Suprapubic skin (tissue), 4 donors: ENCODE measurements at places on chromosomes 5 and 9.

GRCh38 chr9:110900456-110900855, 137.8 kb downstream of the LPAR1 start:
- DNase-seq: no peak

DNA sequence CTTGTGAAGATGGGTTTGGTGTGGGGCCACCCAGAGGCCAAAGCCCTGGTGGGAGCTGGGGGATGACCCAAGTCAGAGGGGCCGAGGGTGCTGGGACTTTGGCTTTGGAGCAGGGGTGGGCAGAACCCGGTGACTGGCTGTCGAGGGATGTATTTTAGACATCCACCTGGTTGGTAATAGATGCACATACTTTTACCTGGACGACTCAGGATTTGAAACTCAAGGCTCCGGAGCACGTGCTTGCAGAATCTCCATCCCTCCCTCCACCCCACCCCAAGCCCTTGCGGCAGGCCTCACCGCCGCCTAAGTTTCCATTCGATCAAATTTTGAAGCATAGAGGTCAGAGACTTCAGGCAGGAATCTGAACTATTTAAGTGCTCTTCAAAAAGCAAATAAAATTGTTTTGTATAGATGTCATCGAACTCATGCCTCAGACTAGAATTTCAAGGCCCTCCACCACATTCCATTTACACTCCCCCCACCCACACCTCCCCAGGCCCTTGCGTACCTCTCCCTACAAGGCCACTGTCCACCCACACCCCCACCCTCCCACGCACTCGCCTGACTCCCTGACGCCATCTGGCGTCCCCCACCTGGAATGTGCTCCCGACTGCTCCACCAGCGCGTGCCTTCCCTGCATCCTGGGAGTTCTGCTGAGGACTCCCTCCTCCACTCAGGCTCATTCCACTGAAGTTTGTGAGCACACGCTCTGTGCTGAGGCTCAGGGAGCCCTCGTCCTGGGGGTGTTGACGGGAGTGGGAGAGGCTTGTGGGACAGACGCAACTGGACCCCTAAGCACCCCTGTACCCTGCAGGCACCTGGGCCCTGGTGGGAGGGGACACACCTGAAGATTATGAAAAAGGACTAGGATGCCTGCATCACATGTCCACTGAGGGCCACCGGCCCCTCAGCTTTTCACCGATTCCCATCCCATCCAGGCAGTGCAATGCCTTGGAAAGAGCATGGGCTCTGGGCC, 56.4 kb upstream of the RPL26L1 start:
- no peak for DNase-seq

GRCh38 chr5:100828071-100828897, 74.8 kb downstream of the ST8SIA4 start:
- DNase-seq: no peak

- DNase-seq: no peak
Measured at GRCh38 chr5:119315516-119315949, 40.3 kb upstream of the TNFAIP8 start.

DNA sequence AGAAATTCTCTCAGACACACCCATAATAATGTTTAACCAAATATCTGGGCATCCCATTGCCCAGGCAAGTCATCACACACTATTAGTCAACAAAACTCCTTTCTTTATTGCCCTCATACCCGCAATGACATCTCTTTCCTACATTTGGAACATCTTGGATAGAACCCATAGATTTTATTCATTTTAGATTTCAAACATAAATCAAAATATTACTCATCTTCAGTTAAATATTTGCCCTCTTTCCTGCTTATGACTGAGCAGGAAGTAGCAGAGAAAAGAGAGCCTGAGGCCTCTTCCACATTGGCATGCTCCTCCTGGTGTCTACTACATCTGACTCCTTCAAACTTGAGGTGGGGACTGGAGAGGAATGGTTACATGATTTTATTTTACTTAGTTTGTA, 592.0 kb downstream of the CHSY3 start:
- DNase-seq: no peak
